ENCODE measurements at places on chromosomes 11 and 22.

DNA sequence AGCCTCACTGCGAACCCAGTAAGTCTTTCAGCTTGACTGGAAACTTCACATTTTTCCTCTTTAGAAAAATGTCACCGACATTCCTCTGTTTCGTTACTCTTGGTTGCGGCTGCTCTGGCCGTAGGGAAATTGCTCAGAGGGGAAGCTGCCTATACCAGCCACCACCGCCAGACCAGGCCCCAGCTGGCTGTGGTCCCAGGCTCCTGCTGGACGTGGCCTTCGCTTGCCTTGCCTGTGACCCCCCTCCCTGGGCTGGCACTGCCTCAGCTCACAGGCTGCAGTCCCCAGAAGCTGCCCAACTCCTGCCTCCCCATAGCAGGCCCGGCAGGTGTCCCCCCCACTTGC is 197.8 kb downstream of the MN1 start:
- DNase-seq, result no peak

GRCh38 chr11:21640491-21640890 is 552.4 kb upstream of the ANO5 start:
- DNase-seq, result no peak

GRCh38 chr11:96045622-96046456 is 121.9 kb upstream of the MTMR2 start:
- DNase-seq, result peak; percentile 32

- no peak for DNase-seq
These were observed 15.6 kb downstream of the OVCH2 start for GRCh38 chr11:7690648-7691047.

DNA sequence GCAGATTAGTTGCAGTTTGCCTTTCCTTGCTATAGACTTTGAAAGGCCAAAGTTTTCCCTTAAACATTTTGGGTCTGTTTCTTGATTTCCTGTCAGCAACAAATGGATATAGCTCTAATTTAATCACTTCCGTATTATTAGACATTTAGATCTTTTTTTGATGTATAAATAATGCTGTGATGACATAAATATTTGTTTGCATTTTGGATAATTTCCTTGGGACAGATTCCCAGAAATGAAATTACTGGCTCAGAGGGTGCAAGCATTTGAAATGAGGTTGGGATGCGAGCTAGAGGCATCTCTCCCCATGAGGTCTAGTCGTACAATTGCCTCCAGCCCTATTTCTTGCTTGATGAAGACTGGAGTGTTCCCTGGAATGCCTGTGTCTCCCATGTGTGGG is 94.2 kb downstream of the TBC1D22A start:
- DNase-seq, result no peak

DNA sequence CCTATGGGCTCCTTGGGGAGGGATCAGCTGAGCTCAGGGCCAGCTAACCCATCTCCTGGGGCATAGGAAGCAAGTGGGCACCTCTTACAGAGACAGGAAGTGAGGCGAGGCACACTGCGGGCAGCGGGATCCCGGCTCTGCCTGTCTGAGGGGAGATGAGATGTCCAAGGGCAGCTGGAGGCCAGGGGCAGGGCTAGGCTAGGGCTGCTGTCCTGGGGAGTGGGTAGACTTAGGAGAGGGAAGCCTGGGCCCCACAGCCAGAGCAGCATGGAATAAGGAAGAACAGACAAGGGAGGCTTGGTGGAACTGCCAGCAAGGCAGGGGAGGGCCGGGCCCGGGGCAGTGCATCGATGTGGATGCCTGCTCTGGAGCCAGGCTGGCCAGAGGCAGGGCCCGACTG is 76.3 kb downstream of the MORC2 start:
- no peak for DNase-seq
